ENCODE measurements at places on chromosomes 12 and 14. TPM values are rescaled to one million over a fixed set of nuclear protein-coding genes. Genes with fewer than 3 reads are reported as not detected.

ZNF268 gene
- total RNA-seq = 1.1 TPM

CCND2 gene
- not detected for total RNA-seq

FRMD6 gene
- total RNA-seq = 103 TPM

KCNC2 gene
- total RNA-seq = not detected

CCDC197 gene
- not detected for total RNA-seq

MRPL51 gene
- total RNA-seq = 135 TPM

FAR2 gene
- 13.5 TPM for total RNA-seq

TTC8 gene
- 12.6 TPM for total RNA-seq

MYH6 gene
- total RNA-seq = not detected

SPTB gene
- total RNA-seq = 2.3 TPM

NXPH4 gene
- 15.1 TPM for total RNA-seq

KLRG1 gene
- 0.15 TPM for total RNA-seq

LRTM2 gene
- not detected for total RNA-seq

EP400 gene
- total RNA-seq = 30.5 TPM

OAS1 gene
- total RNA-seq = 10.2 TPM

AVPR1A gene
- total RNA-seq = not detected

ADAMTS20 gene
- total RNA-seq = 1.6 TPM

FOXA1 gene
- total RNA-seq = 249 TPM

BHLHE41 gene
- 81.0 TPM for total RNA-seq

DEPDC4 gene
- 2.0 TPM for total RNA-seq

SIRT4 gene
- total RNA-seq = 0.98 TPM

BICDL1 gene
- 5.8 TPM for total RNA-seq

NRXN3 gene
- 1.7 TPM for total RNA-seq

DYRK2 gene
- 20.6 TPM for total RNA-seq

CCDC196 gene
- not detected for total RNA-seq

IL23A gene
- total RNA-seq = 17.5 TPM

AICDA gene
- not detected for total RNA-seq

Data from PC-3 (cell line).